ENCODE measurements at places on chromosomes 2 and 18. TPM values are rescaled to one million over a fixed set of nuclear protein-coding genes. Genes with fewer than 3 reads are reported as not detected.

DNAJC5G gene
- polyA plus RNA-seq: not detected

DNA sequence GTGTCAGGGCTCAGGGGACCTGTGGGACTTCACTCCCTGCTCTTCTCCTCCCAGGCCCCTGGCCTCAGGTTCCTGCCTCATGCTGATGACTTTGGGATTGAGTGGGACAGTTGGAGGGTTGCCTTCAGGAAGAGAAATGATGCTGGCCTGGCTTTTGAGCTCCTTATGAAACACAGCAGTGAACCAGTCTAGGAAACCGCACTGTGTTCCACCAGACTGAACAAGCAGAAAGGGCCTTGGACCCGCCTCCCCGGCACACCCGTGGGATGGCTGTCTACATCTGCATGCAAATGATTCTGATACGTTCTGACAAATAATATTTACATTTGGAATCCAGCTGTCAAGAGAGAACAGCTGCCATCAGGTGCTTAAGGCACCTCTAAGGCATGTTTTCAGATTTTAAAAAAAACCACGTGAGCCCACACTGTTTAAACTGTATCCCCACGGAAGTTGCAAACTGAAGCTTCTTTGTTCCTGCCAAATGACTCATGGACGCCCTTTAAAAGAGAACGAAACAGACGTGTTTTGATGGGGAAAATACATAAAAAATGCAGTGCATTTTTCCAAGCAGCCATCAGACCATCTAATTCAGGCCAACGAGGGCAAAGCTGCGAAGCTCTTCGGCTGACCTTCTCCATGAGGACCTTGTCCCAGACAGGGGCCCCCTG lies 27.6 kb upstream of the ASAP2 start:
- peak; percentile 92 for DNase-seq

- DNase-seq: no peak
Measured at GRCh38 chr2:227462972-227463931, 8.7 kb upstream of the AGFG1 start.

- DNase-seq: peak; percentile 85
Measured at GRCh38 chr2:127591221-127591923, 54.6 kb upstream of the GPR17 start.

MOGAT1 gene
- not detected for polyA plus RNA-seq

DNA sequence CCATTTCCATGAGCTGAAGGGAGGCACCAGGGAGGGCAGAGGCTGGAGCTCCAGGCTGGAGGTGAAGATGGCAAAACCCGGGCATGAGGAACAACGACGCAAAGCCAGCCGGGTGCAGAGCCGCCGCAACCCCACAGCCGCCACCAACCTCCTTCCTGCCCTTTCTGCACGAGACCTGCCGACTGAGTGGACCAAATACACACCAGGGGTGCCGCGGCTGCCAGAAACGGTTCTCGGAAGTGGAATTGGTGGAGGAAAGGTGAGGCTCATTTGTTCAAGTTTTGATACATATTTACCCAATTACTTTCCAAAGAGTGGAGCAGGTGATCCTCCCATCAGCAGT lies 8.4 kb upstream of the CIDEA start:
- DNase-seq: no peak

IL36A gene
- not detected for polyA plus RNA-seq

DNA sequence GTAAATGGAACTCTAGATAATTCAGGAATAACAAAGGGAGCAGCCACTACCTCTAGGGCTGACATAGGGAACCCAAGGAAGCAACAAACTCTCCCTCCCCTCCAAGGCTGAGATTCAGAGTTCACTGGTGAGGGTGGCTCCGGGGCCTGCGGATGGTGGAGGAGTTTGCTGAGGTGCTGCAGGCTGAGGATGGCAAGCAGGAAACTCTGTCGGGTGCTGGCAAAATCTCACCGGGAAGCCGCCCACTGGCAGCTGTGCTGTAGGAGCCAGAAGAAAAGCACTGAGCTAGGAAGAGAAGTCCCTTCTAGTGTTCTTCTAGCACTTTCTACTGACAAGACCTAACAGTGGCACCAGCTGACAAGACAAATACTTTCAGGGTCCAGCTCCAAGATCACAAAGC lies 12.5 kb upstream of the HAAO start:
- no peak for DNase-seq

DNA sequence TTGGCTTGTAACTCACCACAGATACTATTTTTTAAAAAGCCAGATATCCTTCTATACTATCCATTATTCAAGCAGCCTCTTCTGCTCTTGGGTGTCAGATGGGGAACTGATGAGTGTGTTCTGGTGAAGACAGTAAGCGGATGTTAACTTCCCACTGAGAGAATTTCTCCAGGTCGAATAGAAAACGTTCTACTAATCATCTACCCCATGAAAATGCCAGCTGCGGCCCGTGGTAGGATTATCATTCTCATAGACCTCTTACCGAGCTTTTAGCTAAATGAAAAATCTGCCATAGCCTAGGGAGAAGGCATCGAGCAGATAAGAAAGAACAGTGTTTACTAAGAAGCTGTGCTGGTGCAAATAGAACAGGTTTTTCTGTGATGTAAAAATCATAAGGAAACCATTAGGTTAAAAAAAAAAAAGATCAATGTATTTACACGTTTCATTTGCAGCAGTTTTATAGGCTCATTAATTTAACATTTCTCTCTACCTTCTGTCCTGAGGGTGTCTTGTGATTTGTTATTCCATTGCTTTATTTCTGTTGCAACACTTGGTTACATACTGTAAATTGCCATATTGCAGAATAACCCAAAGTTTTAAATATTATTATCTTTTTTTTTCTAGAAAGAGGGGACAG lies 1521.5 kb upstream of the ZEB2 start:
- DNase-seq: no peak

MAP3K19 gene
- not detected for polyA plus RNA-seq

CLASP1 gene
- polyA plus RNA-seq: 2.4 TPM

PROKR1 gene
- not detected for polyA plus RNA-seq

DNA sequence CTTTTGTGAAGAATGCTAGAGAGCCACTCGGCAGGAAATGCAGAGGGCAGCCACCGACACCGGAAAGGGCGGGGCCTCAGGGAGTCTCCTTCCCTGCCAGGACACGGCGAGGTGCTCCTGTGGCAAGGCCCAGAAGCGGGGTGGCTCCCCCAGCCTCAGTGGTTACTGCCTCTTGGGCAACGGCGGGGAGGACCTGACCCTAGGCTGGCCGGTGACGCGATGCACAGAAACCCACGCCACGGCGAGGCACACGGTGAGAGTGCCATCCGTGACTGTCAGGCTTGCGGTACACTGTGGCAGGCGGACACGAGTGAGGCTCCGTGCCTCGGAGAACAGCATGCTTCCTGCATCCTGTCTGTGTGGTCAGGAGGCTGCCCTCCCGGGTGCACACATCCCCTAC lies 47.8 kb downstream of the ZAP70 start:
- DNase-seq: no peak

PSMD1 gene
- 41.4 TPM for polyA plus RNA-seq

DNA sequence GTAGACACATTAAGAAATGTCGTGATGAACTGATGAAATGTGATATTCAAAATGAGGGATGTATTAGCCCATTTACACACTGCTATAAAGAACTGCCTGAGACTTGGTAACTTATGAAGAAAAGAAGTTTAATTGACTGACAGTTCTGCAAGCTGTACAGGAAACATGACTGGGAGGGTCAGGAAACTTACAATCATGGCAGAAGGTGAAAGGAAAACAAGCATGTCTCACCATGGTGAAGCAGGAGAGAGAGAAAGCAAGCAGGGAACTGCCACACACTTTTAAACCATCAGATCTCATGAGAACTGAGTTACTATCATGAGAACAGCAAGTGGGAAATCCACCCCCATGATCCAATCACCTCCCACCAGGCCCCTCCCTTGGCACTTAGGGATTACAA lies 1010.8 kb upstream of the CELF4 start:
- no peak for DNase-seq

DNA sequence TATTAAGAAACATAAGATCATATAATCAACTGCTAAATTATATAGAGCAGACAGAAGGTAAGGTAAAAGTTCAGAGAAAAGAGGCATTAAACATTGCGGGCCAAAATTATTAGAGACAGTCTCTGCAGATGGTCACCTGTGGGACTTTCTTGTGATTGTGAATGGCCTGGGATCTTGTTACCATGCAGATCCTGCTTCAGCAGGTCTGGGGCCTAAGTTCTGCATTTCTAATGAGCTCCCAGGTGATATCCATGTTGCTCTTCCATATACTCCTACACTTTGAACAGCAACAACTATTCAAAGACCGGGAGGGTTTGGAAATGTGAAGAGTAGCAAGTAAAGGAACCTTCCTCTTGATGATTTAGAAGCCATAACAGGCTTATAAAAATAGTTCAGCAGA lies 8.5 kb upstream of the ETAA1 start:
- no peak for DNase-seq

NT5C1B gene
- polyA plus RNA-seq: not detected

DNA sequence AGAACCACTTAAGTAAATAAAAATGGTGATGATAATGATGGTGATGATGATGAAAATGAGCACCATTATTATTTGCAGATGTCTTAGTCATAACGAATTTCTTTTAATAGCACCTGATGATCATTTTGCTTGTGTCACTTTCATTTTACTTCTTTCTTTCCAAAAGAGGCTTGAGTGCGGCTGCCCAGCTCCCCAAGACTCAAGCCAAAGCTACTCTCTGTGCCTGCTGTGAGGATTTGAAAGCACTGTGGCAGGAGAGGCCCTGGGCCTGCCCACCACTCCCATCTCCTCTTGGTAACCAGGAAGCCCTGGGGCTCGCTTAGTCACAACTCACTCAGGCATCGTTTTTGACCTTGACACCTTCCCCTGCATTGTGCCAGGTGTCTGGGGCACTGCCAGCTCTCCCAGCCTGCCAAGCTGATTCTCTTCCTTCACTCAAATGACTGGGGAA lies 41.2 kb downstream of the RPL37A start:
- DNase-seq: no peak

GRCh38 chr2:66050392-66050791 lies 384.5 kb upstream of the MEIS1 start:
- no peak for DNase-seq

ERFE gene
- 0.42 TPM for polyA plus RNA-seq

GRCh38 chr2:233418052-233418760 lies 63.9 kb downstream of the DGKD start:
- DNase-seq: no peak

DNA sequence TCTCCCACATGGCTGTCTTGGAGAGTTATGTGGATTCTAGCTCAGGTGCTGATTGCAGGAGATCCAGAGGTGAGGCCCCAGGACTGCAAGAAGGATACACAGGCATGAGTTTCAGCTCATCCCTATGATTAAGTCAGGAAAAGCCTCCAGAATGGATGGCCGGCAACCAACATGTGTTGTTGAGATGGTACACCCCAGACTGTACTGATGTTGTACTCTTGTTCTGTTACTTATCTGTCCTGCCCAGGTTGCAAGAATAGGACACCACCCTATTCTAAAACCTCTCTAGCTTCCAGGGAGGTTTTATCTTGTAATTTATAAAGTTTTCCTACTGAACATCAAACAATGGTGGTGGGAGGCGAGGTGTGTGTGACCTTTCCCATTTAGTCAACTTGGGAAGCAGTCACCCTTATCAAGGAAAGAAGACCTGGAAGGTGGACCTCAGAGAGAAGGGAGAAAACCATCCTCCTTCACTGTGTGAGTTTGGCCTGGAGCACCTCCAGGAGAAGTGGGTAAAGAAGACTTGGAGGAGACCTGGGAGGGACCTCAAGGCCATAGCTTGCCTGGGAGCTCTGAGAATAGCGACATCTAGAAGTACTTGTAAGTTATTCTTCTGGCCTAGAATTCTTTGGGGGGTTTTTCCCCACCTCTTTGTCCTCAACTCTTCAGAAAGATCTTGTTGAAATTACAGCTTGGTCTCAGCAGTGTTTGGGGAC lies 8.6 kb downstream of the FAM124B start:
- no peak for DNase-seq

GRCh38 chr2:182615036-182615435 lies 101.0 kb upstream of the DNAJC10 start:
- no peak for DNase-seq

DNA sequence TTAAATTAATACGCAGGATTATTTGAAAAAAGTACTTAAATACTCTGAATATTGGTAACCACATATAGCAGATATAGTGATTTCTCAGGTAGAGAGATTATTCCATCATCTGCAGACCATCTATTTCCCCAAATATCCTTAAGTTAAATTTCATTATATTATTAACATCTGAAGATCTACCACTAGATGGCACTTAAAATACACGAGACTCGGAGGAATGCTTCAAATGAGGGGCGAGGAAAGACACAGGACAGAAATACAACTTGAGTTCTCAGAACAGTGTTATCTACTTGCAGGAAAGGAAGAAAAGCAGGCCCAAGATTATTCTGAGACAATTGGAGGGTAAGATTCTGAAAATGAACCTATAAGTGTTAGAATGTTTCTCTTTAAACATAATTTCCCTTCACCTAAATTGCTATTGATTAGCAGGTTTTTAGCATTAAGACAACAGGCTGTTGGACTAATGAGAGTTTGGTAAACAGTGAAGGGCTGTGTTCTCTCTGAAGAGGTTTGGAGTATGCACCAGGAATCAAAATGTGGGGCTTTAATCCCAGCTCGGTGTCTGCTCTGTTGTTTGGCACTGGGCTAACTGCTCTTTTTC lies 76.9 kb upstream of the GCFC2 start:
- DNase-seq: no peak

GRCh38 chr2:38301340-38301968 lies 75.6 kb downstream of the ATL2 start:
- DNase-seq: no peak

DNA sequence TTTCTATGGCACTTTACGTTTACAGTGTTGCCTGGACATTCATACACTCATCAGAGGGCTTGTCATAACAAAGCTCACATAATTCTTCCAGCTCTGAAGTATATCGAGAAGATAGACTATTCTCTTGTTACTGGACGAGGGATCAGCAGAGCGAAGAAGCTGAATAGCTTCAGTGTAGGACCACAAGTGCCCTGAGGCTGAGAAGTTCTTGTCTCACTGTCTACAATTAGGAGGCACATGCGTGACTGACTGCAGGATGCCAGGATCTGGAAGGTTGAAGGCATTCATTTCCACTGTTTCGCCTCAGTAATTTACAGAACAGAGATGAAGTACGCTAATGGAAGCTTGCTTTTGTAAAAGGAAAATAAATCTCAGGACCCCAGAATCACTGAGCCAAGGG lies 9.6 kb downstream of the SH3YL1 start:
- DNase-seq: no peak

SLC11A1 gene
- polyA plus RNA-seq: 1.2 TPM

GRCh38 chr18:29154758-29155725 lies 978.1 kb upstream of the CDH2 start:
- no peak for DNase-seq

DNA sequence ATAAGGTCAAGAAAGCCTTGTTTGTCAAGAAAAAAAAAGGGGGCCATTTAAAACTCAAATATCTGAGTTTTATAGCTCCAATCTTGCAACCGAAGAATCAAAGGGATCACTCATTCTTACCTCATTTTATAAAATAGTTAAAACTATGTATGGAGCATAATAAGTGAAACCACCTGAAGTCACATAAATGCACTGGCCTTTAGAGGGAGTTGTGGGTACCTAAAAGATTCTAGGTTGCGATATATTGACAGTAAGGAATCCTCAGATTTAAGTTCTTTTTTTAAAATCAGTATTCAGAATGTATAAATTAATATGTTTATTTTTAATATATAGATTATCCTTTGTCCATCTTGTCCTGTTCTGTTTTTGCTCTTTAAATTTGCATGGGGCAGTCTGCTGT lies 3.4 kb downstream of the ARHGAP28 start:
- DNase-seq: no peak

Measured in sigmoid colon (tissue), 7 donors.